Fibroblast of skin of right biceps (primary cell): ENCODE measurements at places on chromosomes 4 and X.

- no peak for DNase-seq
Measured at GRCh38 chr4:2353222-2354107, 65.0 kb downstream of the ZFYVE28 start.

DNA sequence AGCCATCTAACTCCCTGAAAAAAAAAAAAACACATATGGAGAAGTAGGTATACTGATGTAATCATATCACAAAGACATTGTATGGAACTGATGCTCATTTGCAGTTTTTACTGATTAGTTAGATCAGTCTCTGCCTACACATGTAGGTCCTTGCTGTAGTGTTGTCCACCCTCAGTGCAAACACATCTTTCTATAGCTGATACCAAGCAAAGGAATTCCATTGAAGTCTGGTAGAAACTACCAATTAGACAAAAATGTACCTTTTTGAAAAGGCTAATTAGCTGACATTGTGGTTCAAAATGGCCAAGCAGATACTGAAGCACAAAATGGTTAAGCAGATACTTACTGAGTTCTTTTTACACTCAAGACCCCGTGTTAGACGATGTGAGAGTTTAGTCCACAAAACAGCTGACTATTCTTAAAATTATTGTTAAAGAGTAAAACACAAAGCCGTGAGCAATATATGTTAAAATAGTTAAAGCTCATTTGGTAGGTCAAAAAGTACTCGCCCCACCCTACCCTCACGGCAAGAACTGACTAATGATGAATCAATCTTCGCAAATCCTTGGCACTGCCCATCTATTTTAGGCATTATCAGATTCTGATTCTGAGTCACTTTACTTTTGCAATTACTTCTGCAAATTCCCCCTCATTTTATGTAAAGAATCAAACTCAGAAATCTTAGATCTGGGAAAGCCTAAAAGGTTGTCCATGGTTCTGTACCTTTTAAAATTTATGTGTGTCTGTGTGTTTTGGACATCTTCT is 40.4 kb downstream of the COL4A6 start:
- DNase-seq: peak; percentile 20

DNA sequence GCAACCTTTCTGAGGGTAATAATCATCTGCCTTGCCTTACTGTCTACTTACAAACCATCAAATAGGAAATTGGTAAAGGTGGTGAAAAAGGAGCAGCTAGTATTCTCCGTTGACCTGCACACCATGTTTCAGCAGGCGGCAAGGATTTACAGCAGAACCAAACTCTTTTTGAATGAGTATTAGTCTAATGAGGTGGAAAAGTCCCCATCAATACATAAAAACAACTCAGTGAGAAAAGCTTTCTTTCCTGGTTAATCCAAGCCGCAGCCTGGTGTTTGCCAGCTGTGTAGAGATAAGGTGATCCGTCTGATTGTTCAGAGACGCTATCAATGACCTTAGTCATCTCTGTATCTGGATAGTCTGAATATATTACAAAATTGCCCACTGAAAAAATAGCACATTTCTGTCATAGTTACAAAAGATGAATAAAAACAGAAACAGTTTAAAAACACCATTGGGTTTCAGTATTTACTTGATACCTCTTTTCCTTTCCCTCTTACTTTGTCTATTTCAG is 110.4 kb upstream of the TBC1D9 start:
- no peak for DNase-seq

DNA sequence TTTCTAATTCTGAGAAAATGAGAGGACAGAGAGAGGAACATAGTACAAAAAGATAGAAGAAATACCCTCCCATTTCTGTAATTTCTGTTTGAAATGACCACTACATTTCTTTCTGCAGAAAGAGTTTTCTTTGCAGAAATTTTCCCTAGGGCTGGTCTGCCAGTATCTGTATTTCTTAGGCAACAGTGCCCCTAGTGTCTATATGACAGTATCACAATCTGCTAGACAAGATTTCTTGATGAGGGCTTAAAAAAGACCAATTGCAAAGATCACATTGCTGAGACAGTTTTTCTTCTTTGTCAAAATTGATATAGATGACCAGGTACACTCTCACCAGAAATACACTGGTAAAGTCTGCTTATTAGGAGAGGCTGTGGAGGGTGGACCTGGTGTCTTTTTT is 81.0 kb upstream of the ZDHHC15 start:
- peak; percentile 6 for DNase-seq

- DNase-seq: peak; percentile 95
Measured at GRCh38 chr4:106365613-106366012, 3.0 kb downstream of the GIMD1 start.

DNA sequence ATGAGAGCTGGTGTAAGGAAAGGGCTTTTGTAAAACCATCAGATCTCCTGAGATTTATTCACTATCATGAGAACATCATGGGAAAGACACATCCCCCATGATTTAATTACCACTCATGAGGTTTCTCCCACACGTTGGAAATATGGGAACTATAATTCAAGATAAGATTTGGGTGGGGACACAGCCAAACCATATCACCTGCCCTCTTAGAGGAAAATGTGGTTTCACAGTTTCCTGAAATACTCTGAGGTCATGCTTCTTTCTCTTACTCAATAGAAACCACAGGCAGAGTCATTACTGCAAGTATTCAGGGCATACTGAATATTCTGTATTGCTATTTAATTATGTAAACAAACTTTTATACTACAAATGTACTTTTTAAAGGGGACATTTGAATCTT is 1453.3 kb downstream of the PCDH18 start:
- DNase-seq: peak; percentile 2

GRCh38 chrX:18389966-18390365 is 35.4 kb upstream of the CDKL5 start:
- no peak for DNase-seq

- DNase-seq: no peak
Measured at GRCh38 chrX:10923466-10923865, 187.7 kb upstream of the HCCS start.

GRCh38 chr4:127846061-127846460 is 34.6 kb upstream of the PLK4 start:
- no peak for DNase-seq
